MG63 (cell line): ENCODE measurements at places on chromosomes 5 and 9. TPM values are rescaled to one million over a fixed set of nuclear protein-coding genes. Genes with fewer than 3 reads are reported as not detected.

DNA sequence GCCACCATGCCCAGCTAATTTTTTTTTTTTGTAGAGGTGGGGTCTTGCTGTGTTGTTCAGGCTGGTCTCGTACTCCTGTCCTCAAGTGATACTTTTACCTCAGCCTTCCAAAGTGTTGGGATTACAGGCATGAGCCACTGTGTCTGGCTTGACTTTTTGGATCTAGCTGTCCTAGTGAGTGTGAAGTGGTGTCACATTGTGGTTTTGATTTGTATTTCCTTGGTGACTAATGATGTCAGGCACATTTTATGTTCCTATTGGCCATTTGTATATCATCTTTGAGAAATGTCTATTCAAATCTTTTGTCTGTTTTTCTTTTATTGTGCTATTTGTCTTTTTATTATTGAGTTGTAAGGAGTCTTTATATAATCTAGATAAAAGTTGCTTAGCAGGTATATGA lies 53.5 kb upstream of the MCCC2 start:
- DNase-seq, result no peak

DNA sequence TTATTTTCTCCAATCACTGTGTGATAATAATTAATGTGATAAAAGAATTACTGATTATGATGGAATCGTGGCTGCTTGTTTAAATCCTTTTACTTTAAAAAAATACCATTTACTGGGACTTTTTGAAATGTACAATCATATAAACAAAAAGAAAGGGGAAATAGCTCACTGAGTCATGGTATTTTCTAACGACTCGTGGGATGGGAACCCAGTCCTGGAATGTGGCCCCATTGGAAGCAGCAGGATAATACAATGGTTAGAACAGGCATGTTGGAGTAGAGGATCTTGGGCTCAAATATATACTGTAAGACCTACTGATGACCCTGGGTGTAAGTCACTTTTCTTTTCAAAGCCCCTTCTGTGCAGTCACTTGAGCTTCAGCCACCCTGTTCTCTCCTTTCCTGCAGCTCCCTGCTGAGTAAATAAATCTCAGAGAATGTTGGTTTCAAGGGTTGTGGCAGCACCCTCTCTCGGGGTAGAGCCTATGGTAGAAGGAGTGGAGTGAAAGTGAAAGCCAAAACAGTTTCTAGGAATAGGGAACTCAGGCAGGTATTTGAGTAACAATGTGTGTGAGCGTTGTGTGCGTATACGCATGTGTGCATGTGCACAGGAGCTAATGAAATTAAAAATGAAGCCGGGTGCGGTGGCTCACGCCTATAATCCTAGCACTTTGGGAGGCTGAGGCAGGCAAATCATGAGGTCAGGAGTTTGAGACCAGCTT lies 40.8 kb upstream of the LARP1 start:
- peak; percentile 39 for DNase-seq

PHYKPL gene
- total RNA-seq, result 37.7 and 50.9 TPM in 2 replicates

NDFIP1 gene
- total RNA-seq, result 53.4 and 113 TPM in 2 replicates

VDAC1 gene
- 680 and 772 TPM in 2 replicates for total RNA-seq

- DNase-seq, result no peak
Observed at GRCh38 chr5:1262381-1262780, 32.5 kb downstream of the TERT start.

NEUROG1 gene
- not detected in 2 replicates for total RNA-seq

KIF2A gene
- 27.4 and 29.4 TPM in 2 replicates for total RNA-seq

DNA sequence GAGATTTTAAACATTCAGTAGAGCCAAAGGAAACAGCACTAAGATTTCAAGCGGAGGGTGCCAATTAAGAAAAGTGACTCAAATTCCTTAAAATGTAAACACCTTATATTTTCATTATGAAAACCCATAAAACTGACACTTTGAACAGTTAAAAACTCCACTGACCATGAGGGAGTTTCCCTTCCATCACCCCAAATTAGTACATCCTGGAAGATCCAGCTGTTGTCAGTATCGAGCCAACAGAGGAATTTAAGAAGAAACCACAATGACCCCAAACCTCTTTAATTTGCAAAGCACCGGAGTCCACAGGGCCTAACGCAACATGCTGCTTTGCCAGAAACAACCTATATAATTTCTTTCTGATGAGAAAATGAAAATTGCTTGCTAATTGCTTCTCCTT lies 41.3 kb downstream of the ROR2 start:
- no peak for DNase-seq

- no peak for DNase-seq
Observed at GRCh38 chr5:148382961-148383360, 797 bp upstream of the FBXO38 start.

DNA sequence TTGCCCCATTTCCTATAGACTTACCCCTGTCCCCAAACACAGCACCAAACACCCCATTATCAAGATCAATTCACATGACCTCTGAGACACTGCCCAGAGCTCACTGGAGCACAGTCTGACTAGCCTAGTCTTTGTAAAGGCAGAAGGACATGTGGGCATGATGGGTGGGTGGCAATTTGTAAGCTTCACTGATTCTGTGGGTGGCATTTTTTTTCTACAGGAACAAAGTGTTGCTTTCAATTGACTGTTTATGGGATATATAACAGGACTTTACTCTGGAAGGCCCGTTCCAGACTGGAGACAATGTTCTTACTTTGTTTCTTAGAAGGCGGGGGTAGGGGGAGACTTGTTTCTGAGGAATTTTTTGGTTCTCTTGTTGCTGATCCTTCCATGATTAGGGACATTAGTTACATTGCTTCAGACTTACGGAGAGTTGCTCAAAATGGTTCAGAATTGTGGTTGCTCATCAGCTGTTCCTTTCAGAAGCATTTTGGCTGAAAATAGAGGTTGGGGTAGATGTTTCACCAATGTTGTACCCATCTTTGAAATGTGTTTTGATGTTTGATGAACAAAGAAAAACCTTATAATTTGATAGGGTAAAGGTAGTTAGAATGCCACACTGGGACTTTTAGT lies 20.2 kb downstream of the NNT start:
- DNase-seq, result no peak

GRCh38 chr5:61053937-61054336 lies 108.3 kb downstream of the SMIM15 start:
- DNase-seq, result no peak

PCDHA7 gene
- total RNA-seq, result 0.10 TPM in 1 of 2 replicates, not detected in the other

C5orf63 gene
- 2.5 and 12.2 TPM in 2 replicates for total RNA-seq

DNA sequence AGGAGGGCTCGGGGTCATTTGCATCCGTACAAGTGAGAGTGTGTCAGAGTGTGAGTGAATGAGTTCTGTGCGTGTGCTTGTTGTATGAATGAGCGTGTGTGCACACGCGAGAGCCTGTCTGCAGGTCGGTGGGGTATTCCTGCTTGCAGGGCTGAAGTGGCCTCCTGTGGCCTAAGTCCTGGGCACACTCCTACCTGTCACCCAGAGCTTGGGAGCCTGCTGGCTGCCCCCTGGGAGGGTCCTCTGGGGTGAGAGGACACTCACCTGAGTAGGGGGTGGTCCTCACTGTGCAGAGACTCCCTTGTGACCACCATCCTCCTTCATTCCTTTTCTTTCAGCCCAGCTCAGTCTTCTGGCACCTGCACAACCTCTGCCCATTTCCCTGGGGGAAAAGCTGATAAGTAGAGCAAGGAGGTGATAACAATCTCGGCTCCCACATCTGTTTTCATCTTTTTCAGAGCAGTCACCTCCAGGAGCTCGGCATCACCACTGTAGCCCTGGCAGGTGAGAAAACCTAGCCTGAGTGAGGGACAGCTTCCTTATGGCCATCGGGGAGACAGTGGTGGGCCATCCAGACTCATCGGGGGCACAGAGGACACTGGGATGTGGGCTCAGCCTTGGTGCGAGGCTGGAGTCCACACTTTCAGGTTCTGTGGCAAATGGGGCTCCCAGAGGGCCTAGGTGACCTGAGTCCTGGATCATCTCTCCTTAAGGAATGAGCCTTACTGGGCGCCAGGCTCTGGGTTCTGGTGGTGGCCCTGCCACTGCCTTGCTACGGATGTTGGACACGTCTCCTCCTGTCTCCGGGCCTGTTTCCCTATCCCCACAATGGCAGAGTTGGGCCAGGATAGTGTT lies 38.7 kb upstream of the SYNPO start:
- no peak for DNase-seq

DAB2 gene
- total RNA-seq, result 49.6 and 53.1 TPM in 2 replicates

PFN3 gene
- not detected in 2 replicates for total RNA-seq

GRCh38 chr5:136061630-136062365 lies 33.0 kb downstream of the TGFBI start:
- DNase-seq, result no peak

SLC6A19 gene
- not detected in 2 replicates for total RNA-seq
